ENCODE measurements at places on chromosomes 16 and 17.

GRCh38 chr16:12758670-12759558 is 44.8 kb downstream of the CPPED1 start:
- DNase-seq: no peak

DNA sequence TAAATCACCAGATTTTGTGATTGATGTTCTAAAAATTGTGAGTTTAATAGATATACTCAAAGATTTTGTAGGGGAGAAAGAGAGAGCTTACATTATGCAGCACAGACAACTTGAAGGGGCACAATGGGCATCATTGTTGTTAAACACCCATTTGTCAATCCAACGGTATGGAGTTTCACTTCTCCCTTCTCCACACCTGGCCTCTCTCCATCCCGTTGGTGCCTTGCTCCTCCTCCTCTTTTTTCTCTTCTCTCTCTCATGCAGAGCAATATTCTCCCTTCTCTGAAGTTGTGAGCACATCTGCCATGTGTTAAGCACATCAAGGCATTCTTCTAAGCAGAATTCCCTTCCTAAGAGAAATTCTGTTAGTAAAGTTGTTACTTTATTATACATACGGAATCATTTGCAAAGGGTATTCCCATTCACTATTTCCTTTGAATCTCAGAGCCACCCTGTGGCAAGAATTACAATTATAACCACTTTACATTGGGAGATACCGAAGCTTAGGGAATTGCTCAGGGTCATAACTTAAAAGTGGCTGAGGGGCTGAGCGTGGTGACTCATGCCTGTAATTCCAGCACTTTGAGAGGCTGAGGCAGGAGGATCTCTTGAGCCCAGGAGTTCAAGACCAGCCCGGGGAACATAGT is 40.5 kb upstream of the SKAP1 start:
- no peak for DNase-seq

- no peak for DNase-seq
Measured at GRCh38 chr16:719815-720446, 1.0 kb upstream of the ANTKMT start.

GRCh38 chr17:28345419-28346198 is 10.0 kb downstream of the TNFAIP1 start:
- no peak for DNase-seq

DNA sequence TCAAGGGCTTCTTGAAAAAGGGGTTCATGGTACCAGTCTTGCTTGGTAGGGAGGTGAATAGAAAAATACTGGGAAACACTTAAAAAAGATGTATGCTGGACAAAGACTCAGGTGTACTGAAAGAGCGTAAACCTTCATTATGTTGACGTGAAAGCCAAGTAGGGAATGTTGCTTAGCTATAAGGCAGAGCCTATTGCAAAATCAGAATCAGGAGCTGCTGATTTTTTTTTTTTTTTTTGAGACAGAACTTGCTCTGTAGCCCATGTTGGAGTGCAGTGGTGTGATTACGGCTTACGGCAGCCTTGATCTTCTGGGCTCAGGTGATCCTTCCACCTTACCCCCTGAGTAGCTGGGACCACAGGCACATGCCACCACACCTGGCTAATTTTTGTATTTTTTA is 3.9 kb downstream of the TMEM94 start:
- no peak for DNase-seq

DNA sequence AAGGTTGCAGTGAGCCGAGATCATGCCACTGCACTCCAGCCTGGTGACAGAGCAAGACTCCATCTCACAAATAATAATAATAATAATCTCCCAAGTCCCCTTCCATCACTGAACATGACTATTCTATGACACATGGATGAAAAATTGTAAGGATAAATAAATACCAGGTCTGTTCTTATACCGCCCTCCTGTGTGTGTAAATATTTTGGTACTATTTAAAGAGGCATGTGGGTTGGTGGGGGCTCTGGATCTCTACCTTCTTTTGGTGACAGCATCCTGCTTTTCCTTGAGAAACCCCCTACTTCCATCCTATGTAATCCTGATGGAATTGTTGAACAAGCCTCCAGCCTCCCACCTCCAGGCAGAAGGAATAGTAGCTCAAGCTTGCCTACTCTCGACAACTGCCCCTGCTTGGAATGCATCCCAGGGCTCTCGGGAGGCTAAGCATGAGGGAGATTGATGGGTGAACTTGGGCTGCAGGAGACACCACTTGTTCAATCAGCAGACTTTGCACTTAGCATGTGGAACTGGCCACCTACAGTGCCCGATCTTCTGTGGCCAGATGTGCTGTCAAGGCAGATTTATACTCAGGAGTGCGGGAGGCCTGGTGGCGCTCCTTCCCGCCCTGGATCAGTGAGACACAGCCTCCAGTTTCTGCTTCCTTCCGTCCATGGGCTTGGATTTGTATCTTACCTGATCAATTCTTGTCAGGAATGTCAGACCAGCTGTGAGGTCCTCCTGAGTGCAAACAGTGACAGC is 287.4 kb downstream of the SLC39A11 start:
- no peak for DNase-seq

DNA sequence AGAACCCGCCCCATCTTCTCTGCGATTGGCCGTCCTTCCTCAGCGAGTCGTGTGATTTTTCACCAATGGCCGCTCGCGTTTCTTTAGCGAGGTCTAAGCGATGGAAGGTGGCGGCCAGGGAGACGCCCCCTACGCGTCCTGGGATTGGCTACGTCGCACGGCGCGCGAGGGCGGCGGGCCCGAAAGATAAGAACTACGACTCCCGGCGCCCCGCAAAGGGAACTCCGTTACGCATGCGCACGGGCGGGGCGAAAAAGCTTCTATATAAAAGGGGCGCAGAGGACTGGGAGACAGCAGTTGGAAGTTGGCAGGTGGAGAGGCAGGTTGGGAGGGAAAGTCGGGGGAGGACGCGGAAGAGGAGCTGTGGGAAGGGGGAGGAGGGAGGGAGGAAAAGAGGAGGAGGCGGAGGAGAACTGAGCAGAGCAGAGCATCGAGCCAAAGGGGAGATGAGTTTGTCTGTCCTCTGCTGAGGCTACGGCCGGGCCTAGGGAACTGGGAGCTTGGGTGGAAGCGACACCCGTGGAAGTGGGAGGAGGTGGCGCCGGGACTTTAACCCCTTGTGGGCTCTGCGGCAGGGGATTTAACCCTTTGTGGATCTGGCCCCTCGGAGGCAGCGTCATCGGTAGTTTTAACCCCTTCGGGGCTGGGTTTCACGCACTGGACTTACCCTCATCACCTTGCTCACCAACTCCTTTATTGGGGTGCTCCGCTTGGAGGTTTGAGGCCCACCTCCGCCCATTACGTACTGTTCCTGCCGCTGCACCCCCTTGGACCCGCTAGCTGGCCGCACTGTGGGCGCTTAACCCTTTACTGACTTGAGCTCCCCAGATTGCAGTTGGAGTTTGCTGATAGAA is at the start of gene HEXIM1:
Gene HEXIM1 (plus strand): TSS at position 293 of the 854 bp plus-strand sequence. CDS start 716 bp downstream, outside the sequence.
- peak; percentile 99 for DNase-seq

- no peak for DNase-seq
Measured at GRCh38 chr17:49349541-49349940, 12.5 kb downstream of the ZNF652 start.

DNA sequence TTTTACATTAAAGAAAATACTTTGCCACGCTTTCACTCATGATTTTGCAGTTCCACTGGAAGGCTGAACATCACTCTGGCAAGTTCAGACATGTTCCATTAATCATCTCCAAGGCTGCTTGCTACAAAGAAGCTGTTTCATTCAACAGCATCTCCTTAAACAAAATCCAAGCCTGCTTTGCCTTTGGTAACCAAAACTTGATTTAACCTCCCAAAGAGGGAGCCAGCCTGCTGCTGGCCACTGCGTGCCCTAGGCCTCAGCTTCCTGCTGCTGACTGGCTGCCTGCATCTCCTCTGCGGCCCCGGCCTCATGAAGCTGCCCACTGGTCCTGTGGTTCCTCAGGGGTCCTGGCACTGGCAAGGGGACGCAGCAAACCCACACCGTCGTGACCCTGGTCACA is 31.8 kb downstream of the ANKRD11 start:
- no peak for DNase-seq

DNA sequence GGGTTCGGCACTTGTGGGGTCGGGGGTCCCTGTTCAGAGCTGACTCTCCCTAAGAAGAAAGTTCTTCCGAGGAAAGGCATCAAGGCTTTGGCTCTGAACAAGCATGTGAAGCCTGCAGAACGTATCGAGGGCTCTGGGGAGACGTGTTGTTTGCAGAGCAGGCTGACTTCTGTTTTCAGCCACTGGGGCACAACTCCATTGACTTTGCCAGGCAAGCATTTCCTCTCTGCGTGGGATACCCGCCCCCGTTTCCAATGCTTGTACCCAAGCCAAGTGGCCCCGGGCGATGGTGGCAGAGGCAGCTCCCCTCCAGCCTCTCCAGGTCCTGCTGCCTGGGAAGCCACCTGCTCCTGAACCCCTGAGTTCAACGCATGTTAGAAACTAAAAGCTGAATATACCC is 255.7 kb downstream of the RBFOX3 start:
- no peak for DNase-seq

Data from activated CD4-positive, alpha-beta T cell treated with anti-CD3 and anti-CD28 coated beads, Interleukin-2, Interleukin-4, amounts not matched to agents 100 ng/mL and 50 ng/mL, durations not matched to agents 16 hours and 8 hours (primary cell).